Stimulated activated CD4-positive, alpha-beta T cell treated with anti-CD3 and anti-CD28 coated beads, Interleukin-15, amount 100 ng/mL, for 24 hours (primary cell): ENCODE measurements at places on chromosomes 12 and 14.

- DNase-seq = peak; percentile 8
Measured at GRCh38 chr14:93788543-93789227, 400 bp upstream of the PRIMA1 start.

DNA sequence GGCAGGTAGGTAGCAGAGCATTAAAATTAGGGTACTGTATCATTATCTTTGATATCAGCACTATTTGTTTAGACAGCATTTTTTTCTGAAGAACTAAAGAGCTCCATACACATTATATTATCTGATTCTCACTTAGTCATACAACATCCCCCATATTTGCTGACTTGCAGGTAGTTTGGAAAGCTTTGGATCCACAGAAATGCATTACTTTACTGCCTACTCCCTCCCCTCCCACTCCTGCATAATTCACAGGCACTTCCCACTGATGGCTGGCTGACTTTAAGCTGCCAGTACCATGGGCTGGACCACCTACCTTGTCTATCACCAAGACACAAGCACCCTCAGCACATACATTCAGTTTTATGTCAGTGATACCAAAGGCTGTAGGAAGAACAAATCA lies 110.4 kb downstream of the SLC8A3 start:
- no peak for DNase-seq

- no peak for DNase-seq
Measured at GRCh38 chr12:130437555-130438242, 100.0 kb downstream of the PIWIL1 start.

GRCh38 chr12:112598626-112599025 lies 179.9 kb downstream of the PTPN11 start:
- DNase-seq = no peak

DNA sequence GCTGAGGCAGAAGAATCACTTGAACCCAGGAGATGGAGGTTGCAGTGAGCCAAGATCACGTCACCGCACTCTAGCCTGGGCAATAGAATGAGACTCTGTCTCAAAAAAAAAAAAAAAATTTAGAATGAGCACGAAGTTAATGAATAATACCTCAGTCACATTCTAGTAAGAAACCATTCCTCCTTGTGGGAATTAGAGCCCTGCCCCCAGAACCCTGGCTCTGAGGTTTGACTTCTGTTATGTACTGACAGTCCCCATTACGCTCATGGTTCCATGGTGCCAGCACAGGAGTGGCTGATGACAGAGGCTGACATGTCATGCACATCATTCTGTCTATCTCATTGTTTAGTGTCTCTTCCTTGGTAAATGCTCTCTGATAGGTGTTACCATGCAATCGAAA lies 132.6 kb upstream of the FGD4 start:
- no peak for DNase-seq
